Activated naive CD4-positive, alpha-beta T cell treated with anti-CD3 and anti-CD28 coated beads for 36 hours (primary cell): ENCODE measurements at places on chromosomes 3 and 15. TPM values are rescaled to one million over a fixed set of nuclear protein-coding genes. Genes with fewer than 3 reads are reported as not detected.

The ZPLD1 gene
- total RNA-seq, result not detected

The PLCB2 gene
- total RNA-seq, result 55.0 TPM

The SERPINI2 gene
- total RNA-seq, result not detected

The GRK7 gene
- total RNA-seq, result not detected

The MASP1 gene
- not detected for total RNA-seq

The KCNAB1 gene
- total RNA-seq, result not detected

The GOLGA6L7 gene
- total RNA-seq, result not detected

The GOLGA6A gene
- total RNA-seq, result 0.14 TPM

The CCK gene
- total RNA-seq, result not detected

The RHOV gene
- 0.22 TPM for total RNA-seq

The OSBPL10 gene
- 6.1 TPM for total RNA-seq

The COL6A5 gene
- not detected for total RNA-seq

The ELP6 gene
- 32.7 TPM for total RNA-seq

The LMAN1L gene
- total RNA-seq, result not detected

The HDC gene
- total RNA-seq, result 1.1 TPM

The ROPN1 gene
- total RNA-seq, result not detected

The FRMD4B gene
- 11.9 TPM for total RNA-seq

The CCR3 gene
- total RNA-seq, result not detected

The SST gene
- total RNA-seq, result not detected

The ITIH1 gene
- total RNA-seq, result not detected

The KBTBD8 gene
- 6.8 TPM for total RNA-seq

The SNX4 gene
- 24.8 TPM for total RNA-seq

The LMCD1 gene
- total RNA-seq, result 0.94 TPM

The ANKRD34C gene
- not detected for total RNA-seq

The SLC7A14 gene
- not detected for total RNA-seq

The BFSP2 gene
- total RNA-seq, result not detected

The LRTM1 gene
- total RNA-seq, result not detected

The KIF23 gene
- total RNA-seq, result 73.1 TPM

The CRYBG3 gene
- 1.7 TPM for total RNA-seq

The AADACL2 gene
- not detected for total RNA-seq

The SCG5 gene
- total RNA-seq, result 0.94 TPM

The CAMP gene
- not detected for total RNA-seq

The MOBP gene
- not detected for total RNA-seq

The GABRR3 gene
- not detected for total RNA-seq

The TMEM44 gene
- 1.7 TPM for total RNA-seq

The ECT2 gene
- total RNA-seq, result 59.4 TPM

The SAMD7 gene
- total RNA-seq, result not detected

The AGBL1 gene
- total RNA-seq, result not detected

The UBAP1L gene
- 1.9 TPM for total RNA-seq

The PLA2G4E gene
- not detected for total RNA-seq

The OR5AC2 gene
- not detected for total RNA-seq

The HRH1 gene
- 0.07 TPM for total RNA-seq

The VWA5B2 gene
- not detected for total RNA-seq

The CAND2 gene
- 2.7 TPM for total RNA-seq

The NDN gene
- 1.6 TPM for total RNA-seq

The CHAC1 gene
- total RNA-seq, result 19.8 TPM

The ITGA11 gene
- 0.12 TPM for total RNA-seq

The TEX55 gene
- not detected for total RNA-seq

The CPEB1 gene
- 0.10 TPM for total RNA-seq

The AGTR1 gene
- not detected for total RNA-seq

The B3GALNT1 gene
- total RNA-seq, result 0.76 TPM
